ENCODE measurements at places on chromosomes 5 and 9.

- DNase-seq: no peak
Measured at GRCh38 chr9:137368431-137369035, 54.4 kb downstream of the EXD3 start.

DNA sequence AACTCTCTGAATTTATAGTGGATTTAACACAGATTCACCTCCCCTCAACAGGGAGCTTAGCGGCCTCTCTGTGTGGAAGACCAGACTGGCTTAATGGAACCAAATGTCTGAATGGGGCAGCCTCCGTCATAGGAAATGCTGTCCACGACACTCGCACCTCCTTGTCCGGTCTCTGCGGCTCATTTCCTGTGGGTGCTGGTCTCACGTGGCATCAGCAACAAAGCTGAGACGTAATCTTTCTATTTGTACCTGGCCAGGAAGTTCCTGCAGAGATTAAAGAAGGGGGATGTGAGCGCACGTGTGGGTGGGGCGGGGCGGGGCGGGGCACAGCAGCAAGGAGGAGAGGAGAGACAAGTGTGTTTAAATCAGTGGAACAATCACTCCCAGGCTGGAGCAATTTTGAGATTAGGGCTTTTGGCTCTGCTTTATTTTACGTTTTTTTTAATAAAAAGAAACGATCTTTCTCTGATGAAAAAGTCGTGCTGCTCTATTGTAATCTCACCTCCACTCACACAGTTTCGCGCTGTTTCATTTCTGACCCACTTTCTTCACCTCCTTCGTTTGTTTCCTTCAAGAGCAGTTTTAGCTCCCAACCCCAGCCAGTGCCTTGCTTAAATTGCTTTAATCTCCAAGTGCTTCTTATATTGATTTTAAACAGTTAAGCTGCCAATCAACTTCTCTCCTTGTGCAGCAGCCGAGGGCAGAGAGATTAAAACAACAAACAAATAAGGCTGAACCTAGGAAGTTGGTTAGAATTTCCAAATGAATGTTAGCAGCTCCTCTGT is 132.2 kb upstream of the ASTN2 start:
- no peak for DNase-seq

- no peak for DNase-seq
Measured at GRCh38 chr5:55062039-55062779, 38.2 kb downstream of the GZMK start.

DNA sequence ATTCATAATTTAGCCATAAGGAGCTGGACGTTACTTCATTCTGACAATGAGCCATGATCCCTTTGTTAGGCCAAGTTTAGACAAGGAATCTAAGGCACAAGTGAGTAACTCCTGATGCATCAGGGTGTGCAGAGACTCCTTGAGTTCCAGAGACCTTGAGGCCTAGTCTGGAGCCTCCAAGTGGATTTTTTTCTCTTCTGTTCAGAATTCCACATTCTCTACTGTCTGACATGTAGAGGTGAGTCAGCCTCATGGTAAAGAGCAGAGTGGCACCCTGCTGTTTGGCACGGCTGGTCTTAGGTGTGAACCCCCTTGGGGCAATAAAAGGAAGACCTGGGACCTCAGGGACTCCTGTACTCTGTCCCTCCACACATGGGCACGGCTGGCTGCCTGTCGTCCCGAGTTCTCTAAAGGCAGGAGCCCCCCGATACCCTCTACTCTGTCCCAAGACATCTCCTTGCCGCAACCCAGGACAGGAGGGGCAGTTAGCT is 22.0 kb upstream of the TGFBI start:
- DNase-seq: peak; percentile 94

GRCh38 chr5:168765551-168766425 is 186.6 kb upstream of the PANK3 start:
- DNase-seq: peak; percentile 65

GRCh38 chr5:141519605-141520565 is 31.0 kb downstream of the PCDHGC5 start:
- no peak for DNase-seq

DNA sequence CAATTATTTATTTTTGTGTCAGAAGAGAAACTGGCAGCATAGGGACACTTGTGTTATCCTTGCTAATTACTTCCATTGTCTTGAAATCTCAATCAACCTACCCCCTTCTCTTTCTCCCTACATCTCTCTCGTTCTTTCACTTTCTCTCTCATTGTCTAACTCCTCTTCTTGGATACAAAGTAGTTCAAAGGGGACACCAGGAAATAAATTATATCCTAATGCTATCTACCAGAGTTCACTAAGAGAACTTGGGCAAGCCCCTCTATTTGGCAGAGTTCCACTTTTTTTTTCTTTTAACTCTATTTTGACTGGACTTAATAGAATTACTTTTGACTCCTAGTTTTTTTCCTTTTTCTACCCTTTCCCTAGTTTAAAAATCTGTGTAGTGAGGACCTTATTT is 102.2 kb downstream of the MEF2C start:
- DNase-seq: no peak

DNA sequence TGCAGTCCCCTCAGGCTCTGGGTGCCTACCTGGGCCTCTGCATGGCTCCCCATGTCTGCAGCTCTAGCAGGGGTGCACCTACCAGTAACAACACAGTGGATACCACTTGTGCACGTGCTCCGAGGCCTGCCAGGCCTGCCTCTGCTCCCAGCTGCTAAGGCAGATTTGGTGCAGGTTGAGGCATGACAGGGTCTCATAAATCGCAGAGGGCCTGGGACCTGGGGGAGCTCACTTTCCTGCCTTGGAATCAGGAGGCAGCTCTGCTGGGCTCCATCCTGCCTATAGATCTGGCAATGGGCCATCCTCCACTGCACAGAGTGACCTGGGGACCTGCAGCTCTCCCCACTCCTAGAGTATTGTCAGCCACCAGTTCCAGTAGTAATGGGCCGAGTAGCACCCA is 121.9 kb upstream of the CXCL14 start:
- no peak for DNase-seq

DNA sequence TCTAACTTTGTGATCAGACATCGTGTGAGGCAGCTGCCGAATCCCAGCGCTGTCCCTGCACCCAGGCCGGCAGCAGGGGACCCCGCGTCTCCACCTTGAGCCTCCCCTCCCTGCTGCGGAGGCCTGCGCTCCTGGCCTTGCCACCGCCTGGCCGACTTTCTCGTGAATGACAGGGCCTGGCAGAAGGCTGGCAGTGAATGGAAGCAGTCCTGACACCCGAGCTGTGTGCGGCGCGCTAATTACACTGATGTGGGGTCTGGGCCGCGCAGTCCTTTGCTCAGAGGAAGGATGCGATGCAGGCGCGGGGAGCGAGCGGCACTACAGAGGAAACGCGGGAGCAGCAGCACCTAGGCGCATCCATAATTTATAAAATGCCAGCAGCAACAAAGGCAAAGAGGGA is 40.3 kb downstream of the POU4F3 start:
- no peak for DNase-seq

DNA sequence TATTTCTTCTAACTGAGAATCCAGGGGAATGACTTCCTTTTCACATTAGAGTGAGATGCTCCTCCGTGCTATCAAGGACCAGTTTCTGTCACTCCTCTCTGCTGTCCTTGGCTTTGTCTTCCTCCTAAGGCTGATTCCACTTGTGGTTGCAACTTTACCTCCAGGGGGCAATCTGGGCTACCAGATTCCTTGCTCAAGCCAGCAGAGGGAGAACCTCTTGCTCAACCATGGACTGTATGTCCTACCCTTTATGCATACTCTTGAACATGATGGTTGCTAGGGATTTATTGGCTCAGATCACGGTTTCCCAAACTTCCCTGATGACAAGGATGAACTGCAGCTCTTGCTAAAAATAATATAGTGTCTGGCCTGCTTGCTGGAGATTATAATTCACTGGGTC is 24.0 kb downstream of the NNT start:
- DNase-seq: peak; percentile 54

GRCh38 chr5:77844373-77844622 is 68.2 kb upstream of the TBCA start:
- DNase-seq: no peak

- no peak for DNase-seq
Measured at GRCh38 chr9:129895376-129896268, 60.4 kb downstream of the USP20 start.

GRCh38 chr9:93461821-93462220 is 8.4 kb upstream of the FAM120AOS start:
- no peak for DNase-seq

DNA sequence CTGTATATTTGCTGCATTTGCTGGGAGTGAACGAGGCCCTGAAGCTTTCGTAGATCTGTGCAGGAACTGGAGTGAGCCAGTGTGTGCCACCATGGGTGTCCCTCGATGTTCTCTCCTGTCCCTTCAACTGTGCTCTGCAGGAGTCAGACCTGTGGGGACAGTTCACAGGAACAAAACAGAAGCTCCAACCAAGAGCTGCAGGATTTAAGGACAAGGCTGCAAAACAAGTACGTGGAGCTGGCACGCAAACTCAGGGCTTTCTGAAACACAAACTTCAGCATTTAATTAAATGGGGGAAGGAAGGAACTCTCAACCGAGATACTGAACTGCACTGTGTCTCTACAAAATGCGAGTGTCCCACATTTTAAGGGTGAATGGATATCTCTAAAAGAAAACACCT is 24.2 kb downstream of the BASP1 start:
- DNase-seq: no peak

- no peak for DNase-seq
Measured at GRCh38 chr9:117485176-117485575, 70.3 kb upstream of the ASTN2 start.

DNA sequence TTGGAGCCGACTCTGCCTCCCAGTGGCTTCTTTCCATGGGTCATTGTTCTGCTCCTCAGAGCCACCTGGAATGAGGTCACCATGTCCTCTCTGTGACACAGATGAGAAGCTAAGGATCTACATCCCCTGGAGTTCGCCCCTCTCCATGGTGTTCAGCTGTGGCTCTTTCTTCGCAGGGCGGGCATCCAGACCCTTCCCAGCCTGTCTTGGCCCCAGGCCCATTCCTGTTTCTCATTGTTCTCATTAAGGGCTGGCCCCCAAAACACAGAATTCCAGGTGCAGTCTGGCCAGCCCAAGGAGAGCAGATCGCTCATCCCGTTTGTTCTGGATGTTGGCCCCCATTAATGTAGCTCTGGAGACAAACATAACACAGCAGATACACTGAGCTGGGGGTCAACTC is 66.4 kb upstream of the COL15A1 start:
- no peak for DNase-seq

DNA sequence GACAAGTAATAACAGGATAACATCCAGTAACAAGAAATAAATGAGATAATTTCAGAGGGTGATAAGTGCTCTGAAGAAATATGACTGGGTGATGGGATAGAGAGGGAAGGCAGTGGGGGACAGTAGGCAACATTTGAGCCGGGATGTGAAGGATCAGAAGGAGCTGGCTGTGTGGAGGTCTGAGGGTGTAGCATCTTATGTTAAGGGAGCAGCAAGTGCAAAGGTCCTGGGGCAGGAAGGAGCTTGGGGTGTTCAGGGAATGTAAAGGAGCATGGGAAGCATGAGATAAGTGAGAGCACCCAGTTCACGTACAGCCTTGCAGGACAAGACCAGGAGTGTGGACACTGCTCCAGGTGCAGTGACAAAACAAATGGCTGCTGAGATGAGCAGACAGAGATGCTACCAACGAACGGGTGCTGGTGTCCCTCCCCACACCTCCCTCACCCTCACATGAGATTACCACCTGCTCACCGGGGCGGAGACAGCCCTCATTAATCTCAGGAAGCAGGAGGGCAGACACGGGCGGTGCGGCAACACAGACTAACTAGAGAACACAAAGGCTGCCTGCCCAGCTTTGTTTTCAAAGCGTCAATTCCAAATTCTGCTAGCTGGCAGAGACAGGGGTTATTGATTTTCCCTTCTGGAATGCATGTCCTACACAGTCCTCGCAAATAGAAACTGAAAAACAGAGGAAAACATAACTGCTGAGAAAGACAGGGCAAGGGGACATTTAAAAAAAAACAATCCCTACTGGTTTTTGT is 298.1 kb upstream of the PANK3 start:
- DNase-seq: no peak

DNA sequence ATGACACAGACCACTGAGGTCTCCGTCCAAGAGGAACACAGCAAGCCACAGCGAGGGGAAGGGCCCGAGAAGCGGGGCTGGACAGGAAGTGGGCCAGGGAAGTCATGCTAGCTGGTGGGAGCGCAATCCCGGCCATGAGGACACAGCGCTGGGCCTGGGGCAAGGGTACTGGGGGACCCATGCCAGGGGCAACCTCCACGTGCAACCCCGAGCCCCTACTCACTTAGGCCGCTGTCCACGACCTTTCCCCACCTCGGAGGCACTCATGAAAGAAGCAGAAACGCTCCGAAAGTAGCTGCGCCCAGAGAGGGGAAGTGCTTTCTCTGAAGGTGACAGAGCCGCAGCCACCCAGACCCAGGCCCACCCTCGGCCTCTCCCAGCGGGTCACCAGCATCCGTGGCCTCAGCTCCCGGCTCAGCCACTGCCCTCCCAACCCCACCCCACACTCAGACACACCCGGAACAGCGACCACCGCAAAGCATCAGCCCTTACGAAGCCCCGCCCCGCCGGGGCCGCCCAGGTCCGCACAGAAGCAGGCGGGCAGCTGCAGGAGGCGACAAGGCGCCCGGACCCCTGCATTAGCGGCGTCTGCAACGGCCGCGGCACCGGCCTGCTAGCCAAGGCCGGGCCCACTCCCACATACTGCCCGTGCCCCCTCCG is 782 bp downstream of the BICD2 start:
- DNase-seq: peak; percentile 47

GRCh38 chr5:61667525-61668218 is 335.6 kb downstream of the ZSWIM6 start:
- no peak for DNase-seq

DNA sequence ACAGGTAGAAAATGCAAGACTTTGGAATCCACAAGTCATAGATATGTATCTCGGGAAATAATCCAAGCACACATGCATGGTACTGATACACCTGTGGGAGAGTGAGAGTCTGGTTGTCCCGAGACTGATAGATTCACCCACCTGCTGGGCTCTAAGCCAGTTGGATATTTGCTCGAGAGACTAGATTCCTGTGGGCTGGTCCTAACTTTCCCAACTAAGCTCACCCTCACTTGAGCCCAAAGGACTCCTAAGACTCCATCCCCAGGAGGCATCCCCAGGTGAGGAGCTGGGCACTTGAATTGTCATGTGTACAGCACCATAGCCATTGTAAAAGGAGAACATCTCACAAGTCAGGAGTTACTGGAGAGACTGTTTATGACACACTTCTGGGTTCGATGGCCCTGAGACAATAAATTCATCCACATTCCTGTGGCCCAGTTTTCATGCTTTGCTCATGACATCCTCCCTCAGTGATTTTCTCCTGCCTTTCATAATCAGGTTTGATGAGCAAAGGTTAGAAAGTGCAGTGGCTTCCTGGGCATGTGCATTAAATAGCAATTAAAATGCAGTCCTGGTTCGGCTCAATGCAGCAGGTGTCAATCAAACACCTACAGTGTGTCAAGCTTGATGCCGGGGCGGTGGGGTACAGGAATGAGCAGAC is 18.1 kb downstream of the SLC1A1 start:
- DNase-seq: peak; percentile 75

DNA sequence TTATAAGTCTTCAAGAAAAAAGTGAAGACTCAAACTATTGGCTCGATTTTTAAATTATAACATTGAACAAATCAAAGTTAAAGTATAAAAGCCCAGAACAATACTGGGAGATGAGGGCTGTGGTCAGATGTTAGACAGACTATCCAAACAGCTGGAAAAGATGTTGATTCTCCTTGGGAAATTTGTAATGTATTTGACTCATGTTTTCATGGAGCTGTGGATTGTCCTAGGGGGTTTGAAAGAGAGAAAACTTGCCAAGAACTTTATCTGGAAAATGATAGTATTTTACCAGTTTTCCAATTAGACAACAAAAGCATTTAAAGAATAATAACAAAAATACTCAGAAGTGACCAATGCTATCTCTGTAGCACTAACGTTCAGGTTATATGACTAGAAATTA is 339.2 kb downstream of the ARL15 start:
- DNase-seq: no peak

GRCh38 chr5:125492977-125493376 is 746.5 kb upstream of the ZNF608 start:
- no peak for DNase-seq

Measured in Daoy (cell line).